Body of pancreas (tissue), 4 donors: ENCODE measurements at places on chromosomes 3 and 15.

GRCh38 chr3:45093176-45093575, 53.0 kb downstream of the CDCP1 start:
- H3K27me3 ChIP-seq: no peaks in the 10 kb centered on the region
- peaks cover 25% of the 10 kb centered on the region for H3K4me1 ChIP-seq
- no peak for DNase-seq
- H3K4me3 ChIP-seq: no peak overlapping the region
- H3K36me3 ChIP-seq: no peaks in the 10 kb centered on the region

- DNase-seq: no peak
- no peak overlapping the region for H3K27ac ChIP-seq
- no peaks in the 10 kb centered on the region for H3K4me1 ChIP-seq
These were observed 23.8 kb upstream of the FGF12 start for GRCh38 chr3:192751148-192751547.

GRCh38 chr15:50116477-50116876, 2.6 kb downstream of the ATP8B4 start:
- DNase-seq: peak; percentile 25
- H3K4me3 ChIP-seq: no peak overlapping the region
- H3K27me3 ChIP-seq: no peaks in the 10 kb centered on the region
- H3K4me1 ChIP-seq: no peaks in the 10 kb centered on the region
- H3K36me3 ChIP-seq: no peaks in the 10 kb centered on the region
- no peak overlapping the region for H3K27ac ChIP-seq

DNA sequence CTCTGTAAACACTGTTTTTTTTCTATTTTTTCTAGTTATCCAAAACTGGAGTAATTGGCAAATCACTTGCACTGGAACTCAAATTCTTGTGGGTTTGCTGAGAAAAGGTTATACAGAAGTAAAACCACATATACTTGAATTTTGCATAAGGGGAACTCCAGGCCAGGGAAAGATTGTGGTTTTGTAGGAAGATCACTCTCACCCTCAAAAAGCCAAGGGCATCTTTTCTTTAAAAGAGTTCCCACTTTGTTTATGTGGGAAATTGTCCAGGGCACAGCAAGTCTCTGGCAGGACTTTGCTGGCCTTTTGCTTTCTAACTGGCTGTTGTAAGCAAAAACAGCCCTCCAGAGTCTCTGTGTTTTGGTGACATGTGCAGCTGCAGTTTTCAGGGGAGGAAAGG, 340.3 kb upstream of the RBMS3 start:
- no peak for DNase-seq

- no peaks in the 10 kb centered on the region for H3K36me3 ChIP-seq
- no peaks in the 10 kb centered on the region for H3K27me3 ChIP-seq
- no peak for DNase-seq
- H3K4me3 ChIP-seq: no peak overlapping the region
- H3K4me1 ChIP-seq: peaks cover 36% of the 10 kb centered on the region
These were observed 130.8 kb downstream of the SNRK start for GRCh38 chr3:43417133-43417532.

- no peak overlapping the region for H3K4me3 ChIP-seq
- no peaks in the 10 kb centered on the region for H3K36me3 ChIP-seq
These were observed 8.0 kb downstream of the USP13 start for GRCh38 chr3:179660872-179661271.

DNA sequence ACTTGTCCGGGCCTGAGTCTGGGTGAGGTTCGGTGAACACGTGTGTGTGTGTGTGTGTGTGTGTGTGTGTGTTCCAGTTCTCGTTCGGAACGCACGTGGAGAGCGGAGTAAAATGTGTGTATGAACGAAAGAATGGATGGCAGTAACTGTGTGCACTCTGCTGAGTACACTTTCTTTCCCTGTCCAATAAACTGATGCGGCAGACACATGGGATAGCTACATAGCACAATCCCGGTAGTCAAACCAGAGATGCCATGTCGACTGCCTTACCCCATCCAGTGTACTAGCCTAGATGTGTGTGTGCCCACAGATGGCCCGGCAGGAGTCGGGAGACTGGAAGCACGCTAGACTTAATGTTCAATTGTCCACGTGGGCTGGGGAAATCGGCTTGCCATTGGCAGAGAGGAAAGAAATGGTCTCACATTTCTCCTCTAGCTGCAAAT, 507 bp upstream of the GOLIM4 start:
- peak; percentile 84 for DNase-seq
- peak overlapping the region; percentile 75 for H3K27ac ChIP-seq
- no peaks in the 10 kb centered on the region for H3K36me3 ChIP-seq
- peaks cover 36% of the 10 kb centered on the region for H3K4me1 ChIP-seq
- H3K4me3 ChIP-seq: peak overlapping the region; percentile 38

- DNase-seq: no peak
- no peak overlapping the region for H3K27ac ChIP-seq
- no peaks in the 10 kb centered on the region for H3K27me3 ChIP-seq
- H3K4me3 ChIP-seq: no peak overlapping the region
- H3K36me3 ChIP-seq: no peaks in the 10 kb centered on the region
- H3K4me1 ChIP-seq: peaks cover 9% of the 10 kb centered on the region
These were observed 25.2 kb upstream of the GPX1 start for GRCh38 chr3:49383387-49383786.
